ENCODE measurements at places on chromosomes 16 and 17.

GRCh38 chr16:381789-382717 lies at the start of gene PGAP6:
Gene PGAP6, minus strand, starts transcription at chr16:381978. Its CDS starts 157 bp downstream, at chr16:381821.
- DNase-seq, result peak; percentile 74

DNA sequence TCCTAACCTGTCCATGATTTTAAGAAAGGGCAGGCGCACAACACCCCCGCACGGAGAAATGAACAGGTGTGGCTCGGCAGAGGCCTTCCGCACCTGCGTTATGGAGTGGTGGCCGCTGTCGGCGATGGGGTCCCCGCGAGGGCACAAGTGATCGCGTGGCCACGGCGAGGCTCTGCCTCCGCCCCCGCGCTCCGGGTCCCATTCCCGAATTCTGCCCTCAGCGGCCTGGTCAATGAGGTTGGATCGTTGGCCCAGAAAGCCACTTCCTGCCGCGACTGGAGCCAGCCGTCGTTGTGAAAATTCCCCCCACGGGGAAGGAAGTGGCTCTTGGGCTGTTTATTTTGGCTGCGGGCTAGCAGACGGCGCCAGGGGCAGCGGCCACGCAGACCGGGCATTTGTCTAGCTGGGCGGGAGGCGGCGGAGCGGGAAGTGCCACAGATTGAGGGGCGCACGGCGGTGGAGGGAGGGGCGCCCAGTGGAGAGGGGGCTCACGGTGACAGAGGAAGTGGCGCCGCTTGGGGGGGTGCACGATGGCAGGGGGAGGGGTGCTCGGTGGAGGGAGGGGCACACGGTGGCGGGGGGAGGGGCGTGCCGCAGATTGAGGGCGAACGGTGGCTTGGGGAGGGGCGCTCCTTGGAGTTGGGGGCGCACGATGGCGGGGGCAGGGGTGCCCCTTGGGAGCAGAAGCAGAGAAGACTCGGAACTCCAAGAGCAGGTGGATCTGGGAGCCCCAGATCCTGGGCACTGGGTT lies 25.0 kb downstream of the MRC2 start:
- DNase-seq, result peak; percentile 50

DNA sequence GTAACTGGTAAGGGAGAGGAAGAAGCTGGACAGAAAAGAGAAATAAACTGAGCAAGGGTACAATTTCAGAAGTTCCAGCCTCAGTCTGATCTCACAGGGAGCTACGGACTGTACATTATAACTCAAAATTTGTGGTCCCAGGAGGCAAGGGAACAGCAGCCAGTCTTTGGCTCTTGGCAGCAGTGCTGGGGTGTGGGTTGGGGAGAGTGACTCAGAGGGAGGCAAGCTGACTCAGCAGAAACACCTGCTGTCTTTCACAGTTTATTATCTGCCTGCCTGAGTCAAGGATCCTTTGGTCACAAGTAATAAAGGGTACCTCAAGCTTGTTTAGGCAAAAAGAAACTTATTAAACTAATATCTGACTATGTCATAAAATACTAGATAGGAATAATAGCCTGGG lies 73.5 kb upstream of the KIF2B start:
- DNase-seq, result no peak

- no peak for DNase-seq
Measured at GRCh38 chr17:34739386-34739785, 160.0 kb downstream of the TMEM132E start.

- DNase-seq, result no peak
Measured at GRCh38 chr17:66507103-66507923, 204.9 kb downstream of the PRKCA start.

DNA sequence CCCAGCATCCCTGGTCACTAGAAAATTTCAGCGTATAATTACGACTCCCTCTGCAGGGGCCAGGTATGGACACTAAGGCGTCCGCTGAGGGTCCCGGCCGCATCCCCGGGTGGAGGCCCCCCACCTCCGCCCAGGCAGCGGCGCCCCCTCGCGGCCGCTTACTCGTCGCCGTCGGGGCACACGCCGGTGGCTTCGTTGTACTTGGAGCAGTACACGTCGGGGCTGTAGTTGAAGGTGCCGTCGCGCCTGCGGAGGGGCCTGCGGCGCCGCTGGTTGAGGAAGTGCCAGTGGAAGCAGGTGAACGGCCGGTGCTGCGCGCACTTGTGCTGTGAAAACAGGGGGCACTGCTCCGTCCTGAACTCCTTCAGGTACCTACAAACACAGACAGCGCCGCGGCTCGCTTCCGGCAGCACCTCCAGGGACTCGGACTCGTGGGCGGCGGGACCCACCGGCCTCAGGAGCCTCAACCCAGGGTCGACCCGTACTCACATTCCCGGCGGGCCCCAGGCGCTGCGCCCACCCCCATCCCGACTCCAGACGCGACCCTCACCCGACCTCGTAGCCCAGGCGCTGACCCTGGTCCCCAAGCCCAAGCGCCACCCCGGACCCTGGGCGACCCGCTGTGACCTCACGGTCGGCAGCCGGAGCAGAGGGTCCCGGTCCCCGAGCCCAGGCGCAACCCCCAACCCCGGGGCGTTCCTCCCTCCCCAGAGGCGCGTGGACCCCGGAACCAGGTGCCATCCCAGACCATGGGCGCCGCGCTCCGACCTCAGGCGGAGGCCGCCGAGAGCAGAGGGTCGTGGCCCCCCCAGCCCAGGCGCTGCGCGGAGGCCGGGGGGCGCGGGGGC lies 596 bp downstream of the UNKL start:
- DNase-seq, result peak; percentile 86

GRCh38 chr17:59001158-59001814 lies 105.4 kb downstream of the TRIM37 start:
- DNase-seq, result peak; percentile 36

- DNase-seq, result no peak
Measured at GRCh38 chr16:2178321-2179106, 17.9 kb downstream of the CASKIN1 start.

DNA sequence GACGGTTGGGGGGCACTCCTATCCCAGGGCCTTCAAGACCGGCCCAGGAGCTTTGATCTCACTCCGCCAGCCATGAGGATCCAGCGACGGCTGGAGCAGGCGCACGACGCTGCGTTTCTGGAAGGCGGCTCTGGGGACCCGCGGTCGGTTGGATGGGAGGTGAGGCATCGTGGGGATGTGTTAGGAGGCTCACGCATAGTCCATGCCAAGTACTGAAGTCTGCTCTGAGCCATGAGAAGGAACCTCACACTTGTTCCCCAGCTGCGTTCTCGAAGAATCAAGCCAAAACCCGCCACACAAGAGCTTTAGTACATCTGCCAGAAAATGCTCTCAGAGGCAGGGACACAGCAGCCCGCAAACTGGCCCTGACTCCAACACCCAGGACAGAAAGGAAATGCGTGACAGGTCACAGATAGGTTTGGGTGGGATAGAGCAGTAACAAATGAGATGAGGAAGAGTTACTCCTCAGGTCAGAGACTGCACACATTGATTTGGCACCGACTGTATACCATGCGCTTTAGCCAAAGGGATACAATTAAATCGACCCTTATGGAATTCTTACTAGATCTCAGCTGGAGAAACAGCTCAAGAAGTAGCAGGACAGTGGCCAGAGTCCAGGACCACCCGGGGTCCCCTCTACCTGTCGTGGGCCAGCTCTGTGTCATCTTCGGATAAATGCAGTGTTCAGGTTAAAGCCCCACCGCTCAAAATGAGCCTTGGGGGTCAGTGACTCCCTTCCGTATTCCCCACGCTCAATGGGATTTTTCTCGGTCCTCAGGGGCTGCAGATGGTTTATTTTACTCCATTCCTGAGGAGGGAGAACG lies 6.7 kb upstream of the GSG1L start:
- no peak for DNase-seq

DNA sequence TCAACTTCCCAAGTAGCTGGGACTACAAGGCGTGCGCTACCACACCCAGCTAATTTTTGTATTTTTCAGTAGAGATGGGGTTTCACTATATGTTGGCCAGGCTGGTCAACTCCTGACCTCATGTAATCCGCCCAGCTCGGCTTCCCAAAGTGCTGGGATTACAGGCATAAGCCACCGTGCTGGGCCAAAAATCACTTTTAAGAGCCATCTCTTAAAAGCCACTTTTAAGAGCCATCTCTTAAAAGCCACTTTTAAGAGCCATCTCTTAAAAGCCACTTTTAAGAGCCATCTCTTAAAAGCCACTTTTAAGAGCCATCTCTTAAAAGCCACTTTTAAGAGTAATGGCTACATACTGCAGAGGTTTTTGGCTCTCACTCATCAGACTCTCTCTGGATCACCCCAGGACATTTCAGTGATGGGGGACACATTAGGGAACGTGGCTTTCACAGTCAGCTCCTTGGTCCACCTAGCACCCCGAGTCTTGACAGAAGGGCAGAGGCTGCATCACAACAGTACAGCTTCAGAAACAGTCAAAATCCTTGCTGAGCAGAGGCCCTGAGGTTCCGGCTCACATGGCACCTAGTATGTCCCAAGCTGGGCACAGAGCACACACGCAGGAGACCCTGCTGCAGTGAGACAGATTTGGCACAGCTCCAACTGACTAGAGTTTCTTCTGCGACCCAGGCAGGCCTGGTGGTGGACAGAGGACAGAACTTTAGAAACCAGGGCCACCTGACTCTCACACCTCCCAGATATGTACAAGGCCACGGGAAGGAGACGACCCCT lies 23.6 kb downstream of the RANBP10 start:
- no peak for DNase-seq

GRCh38 chr17:66091445-66092080 lies 100.4 kb downstream of the CEP112 start:
- DNase-seq, result no peak

DNA sequence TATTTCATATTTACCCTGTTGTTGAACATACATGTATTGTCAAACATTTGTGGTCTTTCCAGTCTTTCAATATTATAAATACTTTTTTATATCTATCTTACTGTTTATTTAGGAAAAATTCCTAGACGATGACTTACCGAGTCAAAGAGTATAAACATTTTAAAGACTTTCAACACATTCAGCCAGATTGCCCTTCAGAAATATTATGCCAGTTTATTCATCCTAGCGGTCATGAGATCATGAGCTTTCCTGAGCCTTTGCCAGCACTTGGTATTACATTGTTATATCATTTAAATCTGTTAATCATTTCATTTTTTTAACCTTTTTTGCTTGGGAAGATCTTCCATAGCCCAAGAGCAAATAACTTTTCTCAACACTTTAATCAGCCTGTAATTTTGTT lies 197.4 kb downstream of the SPECC1 start:
- no peak for DNase-seq

DNA sequence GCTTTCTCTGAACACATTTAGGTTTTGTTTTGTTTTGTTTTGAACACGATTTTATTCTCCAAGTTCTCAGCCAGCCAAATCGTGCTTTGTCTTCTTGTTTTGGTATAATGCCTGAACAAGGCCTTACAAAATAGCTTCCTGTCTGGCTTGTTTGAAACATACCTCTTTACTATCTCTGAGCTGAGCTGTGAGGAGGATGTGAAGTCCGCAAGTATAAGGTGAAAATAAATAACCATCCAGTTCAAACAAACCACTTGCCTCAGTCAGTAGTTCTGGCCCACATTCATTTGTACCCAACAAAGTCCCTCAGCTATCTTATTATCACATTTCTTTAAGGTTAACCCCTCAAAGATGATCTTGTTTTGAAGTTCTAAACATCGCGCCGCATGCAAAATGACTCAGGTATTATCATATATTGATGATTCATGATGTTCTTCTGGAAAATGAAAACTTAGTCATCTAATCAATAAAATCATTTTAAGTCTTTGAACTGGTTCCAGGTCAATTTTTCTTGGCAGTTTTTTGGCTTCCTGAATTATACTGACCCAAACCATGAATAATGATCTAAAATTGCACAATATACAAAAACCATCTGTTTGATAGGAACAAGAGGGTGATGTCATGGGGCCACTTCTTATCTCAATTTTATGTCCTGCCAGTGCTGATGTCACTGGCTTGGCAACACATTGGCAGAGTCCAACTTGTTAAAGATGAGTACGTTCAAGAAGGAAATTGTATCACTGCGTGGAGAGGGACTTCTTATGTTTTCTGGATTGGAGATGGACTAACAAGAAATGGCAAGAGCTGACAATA lies 694.3 kb downstream of the KCNJ2 start:
- DNase-seq, result no peak

GRCh38 chr16:50251375-50252081 lies 14.8 kb upstream of the ADCY7 start:
- no peak for DNase-seq

DNA sequence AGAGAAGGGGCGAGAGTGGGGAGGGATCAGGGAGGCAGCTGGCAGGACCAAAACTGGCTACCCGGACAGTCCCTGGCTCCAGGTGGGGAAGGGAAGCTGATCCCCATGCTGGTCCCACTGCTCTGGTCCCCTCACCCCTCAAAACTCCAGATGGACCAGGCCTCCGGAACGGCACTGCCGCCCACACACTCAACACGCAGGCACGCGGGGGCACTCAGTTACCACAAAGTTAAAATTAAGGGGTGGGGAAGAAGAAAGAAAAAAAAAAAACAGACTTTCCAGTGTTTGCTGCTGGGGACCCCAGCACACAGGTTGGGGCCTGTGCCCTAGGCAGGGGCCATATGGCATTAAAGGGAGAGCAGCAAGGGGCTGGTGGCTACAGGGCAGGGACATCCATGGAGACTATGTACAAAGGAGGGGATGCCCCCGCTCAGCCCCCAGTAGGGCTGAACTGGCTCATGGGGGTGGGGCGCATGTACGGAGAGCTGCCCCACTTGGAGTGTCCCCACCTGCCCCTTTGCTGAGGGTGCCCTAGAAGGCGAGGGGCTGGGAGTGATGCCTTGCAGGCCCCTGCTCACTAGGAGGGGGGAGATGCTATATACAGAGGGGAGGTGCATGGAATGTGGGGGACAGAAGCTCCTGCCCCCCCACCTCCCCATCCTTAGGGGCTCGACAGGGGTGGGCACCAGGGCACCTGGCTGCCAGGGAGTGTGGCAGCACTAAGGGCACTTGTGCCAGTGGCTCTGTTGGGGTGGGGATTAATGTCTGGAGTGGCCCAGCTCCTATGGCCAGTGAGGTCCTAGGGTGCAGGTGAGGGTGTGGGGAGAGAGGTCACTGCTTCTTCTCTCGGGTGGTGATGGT lies 5.6 kb downstream of the TP53I13 start:
- DNase-seq, result no peak
